ENCODE measurements at places on chromosomes 13 and 19.

DNA sequence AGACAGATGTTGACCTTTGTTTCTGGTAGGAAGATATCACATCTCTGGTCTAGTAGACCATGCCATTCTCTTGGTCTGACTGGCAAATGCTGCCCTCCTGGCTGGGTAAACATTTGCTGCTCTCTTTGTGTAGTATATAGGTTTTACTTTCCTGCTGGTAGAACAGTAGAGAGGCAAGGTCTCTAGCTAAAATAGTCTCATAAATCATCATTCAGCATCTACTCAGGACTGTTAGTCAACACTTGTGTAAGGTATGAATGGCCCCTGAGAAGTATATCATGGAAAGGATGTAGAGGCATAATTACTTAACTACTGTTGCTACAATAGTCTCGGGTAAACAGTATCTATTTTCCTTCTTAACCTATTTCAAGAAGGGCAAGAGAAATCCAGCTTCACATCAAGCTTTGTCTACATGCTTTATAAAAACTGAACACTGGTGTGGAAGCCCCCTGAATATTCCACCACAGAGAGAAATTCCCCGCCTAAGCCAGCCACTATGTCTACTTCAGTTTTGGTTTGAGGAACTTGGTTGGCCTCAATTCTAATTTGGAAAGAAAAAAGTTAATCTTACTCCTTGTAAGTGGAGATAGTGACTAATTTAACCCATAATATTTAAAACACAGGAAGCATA lies 18.4 kb upstream of the MYCBP2 start:
- DNase-seq, result no peak

GRCh38 chr19:46579361-46579879 lies 21.7 kb upstream of the CALM3 start:
- DNase-seq, result no peak

GRCh38 chr13:28744091-28744536 lies 25.3 kb upstream of the SLC46A3 start:
- no peak for DNase-seq

DNA sequence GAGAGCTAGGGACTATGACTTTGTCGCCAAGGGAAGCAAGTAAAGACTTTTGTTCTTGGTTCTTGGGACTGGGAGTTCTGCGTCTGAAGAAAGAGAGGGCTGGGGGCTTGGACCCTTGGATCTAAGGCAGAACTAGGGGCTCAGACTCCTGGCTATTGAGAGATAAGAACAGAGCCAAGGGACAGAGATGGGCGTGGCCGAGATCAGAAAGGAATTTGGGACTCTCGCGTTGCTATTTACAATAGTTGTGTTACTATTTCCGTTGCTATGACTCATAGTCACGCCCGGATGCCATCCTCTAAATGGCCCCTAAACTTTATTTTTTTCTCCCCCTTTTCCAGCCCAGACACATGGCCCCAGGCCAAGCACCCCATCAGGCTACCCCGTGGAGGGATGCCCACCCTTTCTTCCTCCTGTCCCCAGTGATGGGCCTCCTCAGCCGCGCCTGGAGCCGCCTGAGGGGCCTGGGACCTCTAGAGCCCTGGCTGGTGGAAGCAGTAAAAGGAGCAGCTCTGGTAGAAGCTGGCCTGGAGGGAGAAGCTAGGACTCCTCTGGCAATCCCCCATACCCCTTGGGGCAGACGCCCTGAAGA lies 759 bp downstream of the PPP1R15A start:
- DNase-seq, result peak; percentile 64

- no peak for DNase-seq
These were observed 223.9 kb downstream of the LHFPL6 start for GRCh38 chr13:39379118-39379517.

- DNase-seq, result no peak
These were observed 5.7 kb downstream of the ACTN4 start for GRCh38 chr19:38653028-38653571.

DNA sequence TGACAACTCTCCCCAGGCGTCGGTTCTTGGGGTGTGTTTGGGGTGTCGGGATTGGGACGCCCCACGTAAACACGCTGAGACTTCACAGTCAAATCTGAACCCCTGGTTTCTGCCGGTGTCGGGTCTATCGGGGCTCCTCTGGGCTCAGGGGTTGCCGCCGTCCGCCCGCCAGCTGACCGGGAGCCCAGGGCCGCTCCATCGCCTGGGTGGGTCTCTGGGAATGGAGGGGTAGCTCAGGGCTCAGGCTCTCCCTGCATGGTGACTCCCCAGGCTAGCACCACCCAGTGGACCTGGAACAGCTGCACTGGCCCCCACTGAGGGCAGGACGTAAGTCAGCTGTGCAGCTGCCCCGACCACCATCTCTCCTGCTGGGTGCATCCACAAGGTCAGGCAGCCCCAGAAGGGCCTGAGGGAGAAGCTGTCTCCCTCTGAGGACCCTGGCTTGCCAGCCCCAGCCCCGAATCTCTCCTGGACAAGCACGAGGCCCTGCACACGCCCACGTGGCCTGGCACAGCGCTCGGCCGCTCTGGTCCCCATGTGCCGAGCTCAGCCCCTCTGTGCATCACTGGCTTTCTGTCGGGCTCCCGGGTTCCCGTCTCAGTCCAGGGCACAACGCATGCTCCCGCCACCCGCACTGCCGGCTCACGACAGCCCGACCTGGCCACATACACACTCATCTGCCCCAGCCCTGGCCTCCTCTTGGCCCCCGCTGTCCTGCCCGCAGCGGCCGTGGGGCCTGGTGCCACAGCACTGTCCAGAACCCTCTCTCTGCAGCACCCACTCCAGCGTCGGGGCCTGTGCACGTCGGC lies 6.1 kb downstream of the RNF126 start:
- DNase-seq, result no peak

DNA sequence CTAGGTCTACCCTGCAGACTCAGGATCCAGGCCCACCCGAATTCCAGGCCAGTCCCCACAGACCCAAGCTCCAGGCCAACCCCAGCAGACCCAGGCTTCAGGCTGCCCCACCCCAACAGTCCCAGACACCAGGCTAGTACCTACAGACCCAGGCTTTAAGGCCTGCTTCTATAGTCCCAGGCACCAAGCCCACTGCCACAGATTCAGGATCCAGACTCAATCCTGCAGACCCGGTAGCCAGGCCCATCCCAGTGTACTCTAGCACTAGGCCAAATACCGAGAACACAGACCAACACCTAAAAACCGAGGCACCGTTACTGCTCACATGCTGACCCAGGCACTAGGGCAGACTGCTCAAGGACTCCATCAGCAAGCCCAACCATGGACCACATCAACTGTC lies 862.3 kb downstream of the UQCRFS1 start:
- no peak for DNase-seq

DNA sequence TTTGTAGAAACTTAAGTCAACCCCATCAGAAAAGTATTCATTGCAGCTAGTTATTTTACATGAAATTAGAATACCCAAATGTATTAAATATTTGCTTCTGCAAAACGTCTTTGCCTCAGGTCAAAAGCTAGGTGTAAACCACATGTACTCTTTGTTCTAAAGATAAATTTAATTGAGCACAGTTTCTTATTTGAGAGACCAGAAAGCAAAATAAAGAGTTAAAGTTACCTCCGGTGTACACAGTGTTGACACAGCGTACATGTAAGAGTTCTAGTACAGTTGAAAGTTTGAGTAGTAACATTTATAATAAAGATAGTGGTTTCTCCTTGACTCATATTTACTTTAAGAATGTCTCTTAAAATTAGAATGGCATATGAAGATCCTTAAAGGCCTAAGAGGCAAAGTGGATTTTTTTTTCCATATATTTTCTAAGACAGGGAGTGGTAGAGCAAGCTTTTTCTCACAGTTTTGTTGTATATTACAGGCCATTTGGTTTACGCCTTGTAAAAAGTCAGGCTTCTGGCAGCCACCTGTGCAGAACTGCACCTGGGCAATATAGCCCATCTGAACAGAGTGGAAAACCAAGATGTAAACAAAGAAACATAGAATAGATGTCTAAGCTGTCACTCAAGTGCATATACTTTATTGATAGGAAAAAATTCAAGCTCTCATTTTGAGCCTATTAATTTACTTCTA lies 2.9 kb downstream of the LRCH1 start:
- no peak for DNase-seq

DNA sequence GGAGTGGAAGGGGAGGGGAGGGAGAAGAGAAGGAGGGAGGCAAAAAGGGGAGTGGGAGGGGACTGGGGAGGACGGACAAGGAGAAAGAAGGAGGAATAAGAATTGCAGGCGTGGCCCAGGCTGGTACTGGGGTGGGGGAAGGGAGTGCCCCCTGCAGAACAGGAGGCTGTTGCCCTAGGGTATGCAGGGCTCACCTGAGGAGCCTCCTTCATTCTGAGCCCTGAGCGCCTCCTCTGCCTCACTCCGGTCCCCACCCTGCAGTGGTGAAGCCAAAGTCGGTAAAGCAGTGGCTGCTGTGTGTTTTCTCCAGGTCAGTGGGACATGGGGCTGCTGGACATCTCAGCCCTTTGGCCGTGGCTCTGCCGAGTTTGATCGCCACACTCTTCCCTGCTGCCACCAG lies 9.1 kb upstream of the CDC16 start:
- no peak for DNase-seq

- no peak for DNase-seq
These were observed 524.7 kb downstream of the MYO16 start for GRCh38 chr13:109154146-109154545.

DNA sequence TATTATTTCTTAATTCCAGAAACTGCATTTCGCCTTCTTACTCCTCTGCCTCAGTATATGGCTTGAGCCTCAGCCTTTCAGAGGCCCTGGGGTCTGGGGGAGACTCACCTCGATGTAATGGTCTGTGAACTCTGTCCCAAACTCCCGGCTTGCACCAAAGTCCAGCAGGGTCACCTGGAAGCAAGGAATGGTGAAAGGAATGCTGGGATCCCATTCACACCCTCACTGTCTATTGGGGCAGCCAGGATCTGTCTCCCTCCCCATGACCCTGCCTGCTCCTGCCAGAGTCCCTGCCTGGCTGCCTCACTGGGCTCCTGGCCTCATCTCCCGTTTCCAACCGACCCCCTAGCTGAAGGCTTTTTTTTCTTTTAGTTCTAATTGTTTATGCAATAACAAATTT lies 5.4 kb upstream of the NUMBL start:
- DNase-seq, result no peak

DNA sequence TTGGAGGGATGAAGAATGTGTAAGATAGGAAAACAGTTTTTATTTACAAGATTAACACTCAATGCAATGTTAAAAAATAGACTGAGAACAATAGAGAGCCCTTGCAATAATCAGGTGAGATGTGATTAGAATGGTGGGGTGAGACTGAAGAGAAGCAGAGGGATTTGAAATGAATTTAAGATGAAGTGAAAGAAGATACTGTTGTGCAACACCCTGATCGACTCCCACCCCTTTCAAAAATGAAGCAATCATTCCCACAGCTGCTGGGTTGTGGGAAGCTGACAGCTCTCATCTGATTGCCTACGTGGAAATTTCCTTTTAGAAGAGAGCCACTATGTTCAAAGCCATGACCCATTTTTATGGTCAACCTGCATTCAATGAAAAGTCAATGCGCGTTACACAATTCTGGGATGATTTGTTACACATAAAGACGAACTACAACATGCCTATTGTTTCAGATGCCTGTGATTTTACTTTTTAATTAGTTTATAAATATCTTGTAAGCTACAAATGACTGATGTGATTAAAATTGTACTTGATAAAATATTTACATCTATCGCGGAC lies 1374.8 kb downstream of the PCDH9 start:
- no peak for DNase-seq

GRCh38 chr19:50489461-50490011 lies 12.9 kb upstream of the GARIN5A start:
- DNase-seq, result no peak

- DNase-seq, result no peak
These were observed 11.4 kb downstream of the NDUFA11 start for GRCh38 chr19:5891938-5892771.

DNA sequence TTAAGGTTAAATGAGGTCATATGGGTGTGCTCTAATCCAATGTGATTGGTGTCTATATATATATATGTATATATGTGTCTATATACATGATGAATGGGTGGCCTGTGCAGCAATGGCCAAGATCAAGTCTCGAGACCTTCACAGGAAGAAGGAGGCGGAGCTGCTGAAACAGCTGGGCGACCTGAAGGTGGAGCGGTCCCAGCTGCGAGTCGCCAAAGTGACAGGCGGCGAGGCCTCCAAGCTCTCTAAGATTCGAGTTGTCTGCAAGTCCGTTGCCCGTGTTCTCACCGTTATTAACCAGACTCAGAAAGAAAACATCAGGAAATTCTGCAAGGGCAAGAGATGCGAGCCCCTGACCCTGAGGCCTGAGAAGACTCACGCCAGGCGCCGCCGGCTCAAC lies 109.8 kb downstream of the EFNB2 start:
- no peak for DNase-seq

DNA sequence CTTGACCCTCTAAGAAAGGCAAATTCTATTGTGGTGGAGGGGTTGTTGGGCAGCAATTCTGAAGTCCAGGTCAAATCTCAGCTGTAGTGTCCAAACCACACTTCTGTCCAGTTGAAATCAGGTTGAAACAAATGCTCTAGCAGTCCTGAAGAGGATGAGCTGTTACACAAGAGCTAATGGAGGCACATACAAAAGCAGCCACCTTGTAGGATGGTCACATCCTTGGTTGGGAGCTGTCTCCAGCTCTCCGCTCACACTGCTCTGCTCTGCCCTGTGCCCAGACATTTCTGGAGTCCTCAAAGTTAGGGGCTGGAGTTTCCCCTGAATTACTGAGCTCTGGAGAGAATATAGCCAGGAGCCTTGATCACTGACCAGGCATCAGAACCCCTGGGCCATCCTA lies 47.2 kb downstream of the GPR12 start:
- DNase-seq, result no peak

GRCh38 chr13:58566176-58566575 lies 934.6 kb downstream of the PCDH17 start:
- DNase-seq, result no peak

- no peak for DNase-seq
These were observed 77.7 kb downstream of the ZNF726 start for GRCh38 chr19:23992348-23992747.

GRCh38 chr13:48456546-48456945 lies 43.6 kb upstream of the LPAR6 start:
- no peak for DNase-seq

- no peak for DNase-seq
These were observed 235.2 kb downstream of the KLF5 start for GRCh38 chr13:73293913-73294523.

GRCh38 chr19:44345959-44346358 lies 10.5 kb downstream of the ZNF112 start:
- no peak for DNase-seq

DNA sequence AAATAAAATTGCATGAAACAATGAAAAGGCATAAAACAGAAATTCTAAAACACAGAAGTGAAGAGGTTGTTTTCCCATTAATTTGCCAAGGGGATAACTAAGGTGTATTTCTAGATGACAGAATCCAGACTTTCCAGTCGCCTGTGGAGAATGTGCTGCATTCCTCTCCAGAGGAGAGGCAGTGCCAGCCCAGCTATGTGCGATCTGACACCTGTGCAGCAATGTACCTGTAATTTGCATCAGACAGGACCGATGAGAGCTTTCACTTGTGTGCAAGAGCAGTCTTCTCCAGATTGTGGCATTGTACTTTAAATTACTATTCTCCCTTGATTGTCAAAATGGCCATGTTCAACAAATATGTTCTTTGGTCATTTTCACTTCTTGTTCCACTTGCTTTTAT lies 1037.9 kb downstream of the EFNB2 start:
- DNase-seq, result no peak

All from GF-D8 (cell line).